IMR-90 (cell line): ENCODE measurements at places on chromosomes 5 and 9. TPM values are rescaled to one million over a fixed set of nuclear protein-coding genes. Genes with fewer than 3 reads are reported as not detected.

Gene LMX1B
- polyA plus RNA-seq, result not detected in 2 replicates

Gene DMRTA1
- 0.02 TPM in 1 of 2 replicates, not detected in the other for polyA plus RNA-seq

Gene PCDHGB4
- polyA plus RNA-seq, result 10.0 TPM in 2 replicates

Gene NUTM2F
- not detected in 2 replicates for polyA plus RNA-seq

Gene IGFBPL1
- not detected in 2 replicates for polyA plus RNA-seq

Gene SVEP1
- polyA plus RNA-seq, result 3.8 and 4.8 TPM in 2 replicates

Gene OMD
- polyA plus RNA-seq, result not detected in 2 replicates

Gene GABRA6
- polyA plus RNA-seq, result not detected in 2 replicates

Gene PCA3
- not detected in 2 replicates for polyA plus RNA-seq

Gene DIRAS2
- not detected in 2 replicates for polyA plus RNA-seq

Gene ADAMTS6
- polyA plus RNA-seq, result 21.0 and 23.9 TPM in 2 replicates

Gene SELENOP
- polyA plus RNA-seq, result 0.16 and 0.55 TPM in 2 replicates

Gene ACTBL2
- 0.29 and 0.52 TPM in 2 replicates for polyA plus RNA-seq

Gene GRXCR2
- not detected in 2 replicates for polyA plus RNA-seq

Gene DAB2
- polyA plus RNA-seq, result 95.9 and 101 TPM in 2 replicates

Gene SEMA6A
- polyA plus RNA-seq, result 0.27 and 0.50 TPM in 2 replicates

Gene SPATA31A3
- polyA plus RNA-seq, result not detected in 2 replicates
